ENCODE measurements at places on chromosomes 4 and X.

DNA sequence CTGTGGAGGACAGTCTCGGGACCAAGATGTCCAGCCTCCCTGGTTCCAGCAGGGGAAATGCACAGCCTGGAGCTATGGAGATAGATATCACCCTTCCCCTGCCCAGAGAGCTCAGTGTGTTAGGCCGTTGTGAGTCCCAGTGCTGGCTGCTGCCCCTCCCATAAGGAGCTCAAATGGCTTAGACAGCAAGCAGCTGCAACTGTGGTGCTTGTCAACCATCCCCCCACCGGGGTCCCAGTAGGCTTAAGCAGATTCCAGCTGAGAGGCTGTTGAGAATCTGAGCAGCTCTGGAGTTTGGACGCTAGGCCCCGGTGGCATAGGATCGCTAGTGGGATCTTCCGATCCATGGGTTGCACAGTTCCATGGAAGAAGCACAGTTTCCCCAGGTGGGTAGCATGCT is 181.8 kb upstream of the POF1B start:
- DNase-seq = no peak

GRCh38 chr4:71777891-71778290 is 6.0 kb downstream of the GC start:
- DNase-seq = no peak

DNA sequence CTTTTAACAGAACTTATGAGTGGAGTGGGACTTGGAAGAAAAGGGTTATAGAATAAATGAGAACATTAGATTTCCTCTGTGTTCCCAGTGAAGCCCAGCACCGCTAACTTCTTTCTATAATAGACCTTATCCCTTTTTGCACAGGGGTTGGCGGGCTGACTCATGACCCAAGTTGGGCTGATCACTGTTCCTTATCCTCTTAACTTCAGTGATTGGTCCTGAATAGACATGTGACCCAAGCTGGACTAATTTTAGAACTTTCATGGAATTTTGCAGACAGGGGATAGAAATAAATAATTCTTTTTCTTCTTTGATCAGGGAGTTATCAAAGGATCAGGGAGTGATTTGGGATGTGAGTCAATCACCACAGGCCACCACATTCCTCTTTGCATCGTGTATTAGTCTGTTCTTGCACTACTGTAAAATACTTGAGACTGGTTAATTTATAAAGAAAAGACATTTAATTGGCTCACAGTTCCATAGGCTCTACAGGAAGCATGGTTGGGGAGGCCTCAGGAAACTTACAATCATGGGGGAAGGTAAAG is 75.9 kb downstream of the UCHL1 start:
- no peak for DNase-seq

DNA sequence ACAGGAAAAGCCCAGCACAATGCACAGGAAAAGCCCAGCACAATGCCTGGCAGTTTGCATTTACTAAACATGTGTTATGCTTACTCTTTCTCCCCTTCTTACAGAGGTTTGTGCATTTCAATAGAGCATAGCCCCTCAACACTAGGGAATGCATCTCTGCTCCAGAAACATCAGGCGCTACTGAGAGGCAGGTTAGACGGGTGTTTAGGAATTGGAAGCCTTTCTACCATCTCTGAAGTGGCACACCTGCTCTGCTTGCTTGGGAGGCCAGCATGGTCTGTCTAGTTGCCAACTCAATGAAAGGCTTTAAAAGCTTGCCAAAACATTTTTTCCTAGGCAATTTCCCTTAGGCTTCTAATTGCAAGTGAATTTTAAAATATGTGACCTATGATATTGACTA is 55.7 kb downstream of the GRID2 start:
- no peak for DNase-seq

- DNase-seq = no peak
These were observed 62.8 kb downstream of the CCSER1 start for GRCh38 chr4:90189946-90190345.

DNA sequence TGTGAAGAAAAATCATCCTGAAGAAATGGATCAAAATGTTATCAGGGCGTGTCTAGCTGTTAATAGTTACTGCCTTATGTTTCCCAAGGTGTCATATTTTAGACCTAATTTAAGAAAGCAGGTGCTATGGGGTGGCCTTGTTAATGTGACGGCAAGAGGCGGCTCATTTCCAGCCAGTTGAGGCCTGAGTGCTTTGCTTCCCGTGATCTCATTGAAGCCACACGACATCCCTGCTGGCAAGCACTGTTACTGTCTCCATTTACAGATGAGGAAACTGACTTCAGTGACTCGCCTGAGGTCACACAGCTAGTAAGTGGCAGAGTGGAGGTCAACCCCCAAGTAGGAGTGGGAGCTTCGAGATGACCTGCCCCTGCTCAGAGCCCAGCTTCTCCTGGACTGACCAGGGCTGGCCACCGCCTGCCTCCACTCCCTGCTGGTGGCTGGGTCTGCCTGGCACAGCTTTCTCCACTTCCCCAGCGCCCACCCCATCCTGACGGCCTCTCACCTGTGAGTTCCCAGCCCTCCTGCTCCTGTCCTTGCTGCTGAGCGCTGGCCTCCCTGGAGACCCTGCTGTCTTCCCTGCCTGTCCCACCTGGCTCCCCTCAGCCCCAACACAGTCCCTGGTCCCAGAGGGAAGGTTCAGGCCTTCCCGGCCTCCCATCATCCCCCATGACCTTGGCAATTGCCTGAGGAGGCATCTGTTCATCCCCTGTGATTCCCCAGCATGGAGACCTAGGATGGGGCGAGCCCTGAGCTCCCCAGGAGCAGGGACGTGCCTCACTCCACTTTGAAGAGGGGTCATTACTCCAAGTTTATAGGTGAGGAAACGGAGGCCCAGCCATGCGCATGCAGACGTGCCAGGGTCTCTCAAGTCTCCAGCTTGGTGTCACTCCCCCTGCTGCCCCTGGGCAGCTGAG is 47.7 kb upstream of the SORCS2 start:
- no peak for DNase-seq

- no peak for DNase-seq
These were observed 1820.1 kb upstream of the TENM3 start for GRCh38 chr4:180422989-180423711.

DNA sequence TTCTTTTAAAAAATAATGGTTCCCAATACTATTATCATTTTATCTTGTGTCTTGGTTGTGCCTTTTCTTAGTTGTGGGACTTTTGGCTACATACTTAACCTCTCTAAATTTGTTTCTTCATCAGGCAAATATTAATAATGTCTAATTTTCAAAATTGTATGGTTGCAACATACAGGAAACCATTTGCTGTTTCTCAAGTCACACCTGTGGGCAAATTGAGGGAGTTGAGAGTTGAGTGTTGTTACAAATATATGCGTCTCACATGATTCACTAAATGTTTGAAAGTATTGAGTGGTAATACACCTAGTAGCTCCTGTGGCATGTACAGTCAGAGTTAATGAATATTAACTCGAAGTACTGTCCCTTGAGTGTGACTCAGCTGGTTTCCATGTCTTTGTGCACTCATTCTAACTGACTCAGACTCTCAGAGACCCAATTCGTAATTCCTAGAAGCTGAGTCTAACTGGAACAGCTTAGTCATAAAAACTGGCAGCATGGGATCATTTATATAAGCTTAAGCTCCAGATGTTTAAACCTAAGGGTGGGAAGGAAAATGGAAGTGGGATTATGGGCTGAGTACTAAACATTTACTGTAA is 802.4 kb downstream of the TRIML1 start:
- DNase-seq = no peak

DNA sequence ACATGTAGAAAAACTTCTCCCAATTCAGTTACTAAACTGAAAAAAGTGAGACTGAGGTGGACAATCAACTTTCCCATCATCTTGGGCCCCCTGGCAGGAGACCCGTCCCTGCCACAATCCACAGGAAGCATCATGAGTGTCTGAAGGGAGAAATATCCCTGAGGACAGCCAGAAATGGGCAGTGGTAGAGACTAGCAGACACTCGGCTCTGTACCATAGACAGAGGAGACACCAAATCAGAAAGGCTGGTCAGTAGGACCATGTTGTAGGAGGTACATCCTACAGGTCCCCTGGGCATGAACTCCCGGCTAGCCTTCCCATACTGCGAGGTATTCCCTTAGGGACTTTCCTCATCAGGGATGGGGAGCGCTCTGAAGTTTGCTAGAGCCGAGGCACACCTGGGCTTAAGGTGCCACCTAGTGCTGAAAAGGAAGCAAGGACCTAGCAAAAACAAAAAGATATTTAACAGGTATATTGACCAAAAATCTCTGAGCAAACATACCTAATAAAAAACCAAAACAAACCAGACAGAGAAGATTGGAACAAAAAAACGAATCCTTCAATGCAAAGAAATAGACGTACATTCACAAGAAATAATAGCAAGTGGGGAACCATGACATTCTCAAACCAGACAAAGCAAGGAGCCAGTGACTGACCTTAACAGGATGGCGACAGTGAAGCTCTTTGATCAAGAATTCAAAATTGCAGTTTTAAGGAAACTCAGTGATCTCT is 55.6 kb downstream of the HAUS3 start:
- DNase-seq = no peak

DNA sequence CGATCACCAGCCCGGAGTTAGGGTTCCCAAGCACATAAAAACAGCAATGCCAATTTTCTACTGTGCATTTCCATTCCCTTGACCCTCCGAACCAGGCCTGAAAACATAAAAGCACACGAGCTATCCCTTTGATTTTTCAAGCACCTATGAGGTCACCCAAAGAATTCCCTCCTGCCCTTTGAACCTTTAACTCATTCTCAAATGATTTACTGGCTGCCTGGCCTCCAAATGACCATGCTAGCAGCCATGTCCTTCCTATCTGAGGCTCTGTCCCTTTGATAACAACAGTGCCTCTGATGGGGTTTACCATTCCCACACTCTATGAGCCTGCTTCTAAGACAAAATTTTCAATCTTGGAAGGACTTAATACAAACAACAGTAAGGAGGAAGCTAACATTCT is 15.2 kb downstream of the SHROOM4 start:
- DNase-seq = no peak

- no peak for DNase-seq
These were observed 867.6 kb downstream of the FAT4 start for GRCh38 chr4:126182336-126182735.

DNA sequence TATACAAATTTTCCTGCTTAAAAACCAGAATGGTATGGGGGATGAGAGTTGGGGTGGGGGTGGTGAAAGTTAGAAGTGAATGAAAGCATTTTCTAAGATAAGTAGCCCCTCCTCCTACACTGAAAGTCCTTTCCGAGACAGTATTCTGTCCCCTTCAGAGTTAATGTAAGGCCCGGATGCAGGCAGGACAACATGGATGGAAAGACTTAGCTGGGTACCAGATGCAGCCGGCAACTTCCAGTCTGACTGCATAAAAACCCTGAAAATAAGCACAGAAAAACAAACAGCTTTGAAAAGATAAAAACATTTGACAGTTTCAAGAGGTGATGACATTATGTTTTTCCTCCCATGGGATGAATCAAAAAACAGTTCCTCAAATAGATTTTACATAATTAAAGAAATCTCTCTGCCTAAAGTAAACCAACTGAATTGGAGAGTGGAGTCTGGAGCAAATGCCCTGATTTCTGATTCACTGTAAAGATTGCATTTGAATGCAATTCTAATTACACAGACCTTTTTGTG is 196.3 kb downstream of the GPAT3 start:
- DNase-seq = no peak

- DNase-seq = no peak
These were observed 73.6 kb downstream of the EGF start for GRCh38 chr4:109985993-109986974.

GRCh38 chrX:41922431-41923151 is 763 bp downstream of the CASK start:
- DNase-seq = no peak

DNA sequence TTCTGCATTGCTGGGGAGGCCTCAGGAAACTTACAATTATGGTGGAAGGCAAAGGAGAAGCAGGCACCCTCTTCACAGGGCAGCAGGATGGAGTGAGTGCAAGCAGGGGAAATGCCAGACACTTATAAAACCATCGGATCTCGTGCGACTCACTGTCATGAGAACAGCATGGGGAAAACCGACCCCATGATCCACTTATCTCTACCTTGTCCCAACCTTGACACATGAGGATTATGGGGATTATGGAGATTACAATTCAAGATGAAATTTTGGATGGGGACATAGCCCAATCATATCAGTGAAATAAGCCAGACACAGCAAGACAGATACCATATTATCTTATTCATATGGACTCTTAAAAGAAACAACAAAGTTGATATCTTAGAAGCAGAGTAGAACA is 134.9 kb downstream of the C4orf33 start:
- DNase-seq = no peak

DNA sequence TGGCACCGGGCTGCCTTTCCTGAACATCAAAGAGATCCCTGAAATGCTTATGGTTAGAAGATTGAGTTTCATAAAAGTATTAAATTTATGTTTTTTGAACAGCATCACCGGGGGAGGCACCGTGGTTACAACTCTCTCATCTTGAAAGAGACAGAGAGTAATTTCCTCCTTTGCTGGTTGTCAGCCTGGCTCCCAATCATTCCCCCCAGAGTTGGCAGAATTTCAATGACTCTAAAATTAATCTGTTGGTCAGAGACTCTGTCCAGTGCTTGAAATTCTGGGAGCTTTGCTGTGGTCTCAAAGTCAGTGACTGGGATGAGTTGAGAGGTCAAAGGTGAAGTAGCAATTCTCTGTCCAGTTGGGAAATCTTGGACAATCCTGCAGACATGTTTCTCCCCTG is 135.9 kb downstream of the RAB28 start:
- DNase-seq = no peak

DNA sequence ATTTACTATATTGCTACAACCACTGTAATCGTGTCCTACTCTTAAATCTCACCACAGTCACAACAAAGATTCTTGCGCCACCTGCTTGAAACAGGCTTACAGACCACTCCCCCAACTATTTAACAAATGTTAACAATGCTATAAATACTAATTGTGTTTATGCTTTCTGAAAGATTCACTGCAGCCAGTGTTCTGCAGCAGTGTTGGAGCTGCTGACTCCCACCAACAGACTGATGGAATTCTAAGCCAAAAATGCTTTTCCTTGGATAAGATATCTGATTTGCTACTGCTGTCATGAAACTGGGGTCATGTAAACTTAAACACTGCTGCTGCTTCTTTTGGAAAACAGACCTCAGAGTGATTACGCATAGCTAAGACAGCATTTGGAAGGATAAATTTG is 244.2 kb upstream of the MAB21L2 start:
- no peak for DNase-seq

DNA sequence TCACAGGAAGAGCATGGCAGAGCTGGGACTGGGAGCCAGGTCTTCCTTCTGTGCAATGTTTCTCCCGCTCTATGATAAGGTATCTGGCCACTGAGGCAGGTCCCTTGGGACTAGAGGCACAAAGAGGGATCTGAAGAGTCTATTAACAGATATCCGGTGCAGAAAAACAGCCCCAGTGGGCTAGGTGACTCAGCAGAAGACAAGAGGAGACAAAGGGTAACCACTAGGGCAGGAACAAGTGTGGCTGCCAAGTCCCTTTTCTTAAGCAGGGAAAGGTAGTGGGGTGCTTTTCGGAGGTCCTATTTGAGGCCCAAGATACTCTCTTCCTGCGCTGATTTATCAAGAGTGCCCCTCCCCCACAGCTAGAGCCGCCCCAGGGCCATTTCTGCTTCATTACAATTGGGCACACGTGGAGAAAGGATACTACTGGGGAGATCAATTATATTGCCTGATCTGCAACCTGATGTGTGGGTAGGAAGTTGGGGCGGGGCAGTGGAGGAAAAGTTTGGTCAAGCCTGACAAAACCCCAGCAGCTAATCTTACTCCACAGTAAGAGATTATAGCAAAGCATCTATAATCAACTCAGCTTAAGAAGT is at the start of gene DGAT2L6:
DGAT2L6 (plus strand) TSS at position 546 of the 596 bp plus-strand sequence. CDS start 100 bp downstream, outside the sequence.
- DNase-seq = no peak

GRCh38 chr4:143531380-143531779 is 17.9 kb downstream of the SMARCA5 start:
- no peak for DNase-seq

- no peak for DNase-seq
These were observed 287.0 kb upstream of the POF1B start for GRCh38 chrX:85666471-85666870.
